ENCODE measurements at places on chromosomes 1 and 21.

GRCh38 chr1:78440381-78440793, 50.4 kb upstream of the PTGFR start:
- H3K36me3 ChIP-seq: no peaks in the 10 kb centered on the region
- no peak overlapping the region for H3K27ac ChIP-seq
- no peak overlapping the region for H3K4me3 ChIP-seq
- no peaks in the 10 kb centered on the region for H3K4me1 ChIP-seq
- no peak for DNase-seq
- no peaks in the 10 kb centered on the region for H3K27me3 ChIP-seq

DNA sequence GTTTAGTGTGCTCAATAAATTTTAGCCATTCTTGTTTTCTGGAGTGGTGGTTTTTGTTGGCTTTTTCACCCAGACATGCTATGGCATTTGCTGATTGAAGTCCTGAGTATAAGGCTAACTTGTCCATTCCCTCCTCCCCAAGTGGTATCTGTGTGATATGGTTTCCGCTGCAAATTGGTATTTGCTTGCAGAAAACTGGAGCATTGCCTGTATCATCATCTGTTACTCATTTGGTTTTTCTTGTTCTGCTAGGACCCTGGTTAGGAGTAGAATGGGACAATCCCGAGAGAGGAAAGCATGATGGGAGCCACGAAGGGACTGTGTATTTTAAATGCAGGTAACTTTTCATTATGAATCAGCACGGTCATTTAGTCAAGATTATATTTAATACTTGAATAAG, 34.0 kb downstream of the TBCE start:
- no peaks in the 10 kb centered on the region for H3K36me3 ChIP-seq
- H3K4me1 ChIP-seq: no peaks in the 10 kb centered on the region
- no peak for DNase-seq
- H3K27ac ChIP-seq: no peak overlapping the region
- H3K27me3 ChIP-seq: no peaks in the 10 kb centered on the region

- H3K27ac ChIP-seq: no peak overlapping the region
- H3K4me1 ChIP-seq: peaks cover 6% of the 10 kb centered on the region
- H3K36me3 ChIP-seq: no peaks in the 10 kb centered on the region
- no peak for DNase-seq
These were observed 119.5 kb downstream of the HMCN1 start for GRCh38 chr1:185853739-185854138.

- peak; percentile 99 for DNase-seq
- H3K27ac ChIP-seq: peak overlapping the region; percentile 80
- no peaks in the 10 kb centered on the region for H3K36me3 ChIP-seq
- peak overlapping the region; percentile 59 for H3K4me3 ChIP-seq
- no peaks in the 10 kb centered on the region for H3K27me3 ChIP-seq
These were observed 110.5 kb upstream of the SLC25A33 start for GRCh38 chr1:9428601-9429341.
